ENCODE measurements at places on chromosomes 13 and 19.

- DNase-seq, result no peak
Observed at GRCh38 chr19:41297628-41298347, 12.2 kb upstream of the CCDC97 start.

DNA sequence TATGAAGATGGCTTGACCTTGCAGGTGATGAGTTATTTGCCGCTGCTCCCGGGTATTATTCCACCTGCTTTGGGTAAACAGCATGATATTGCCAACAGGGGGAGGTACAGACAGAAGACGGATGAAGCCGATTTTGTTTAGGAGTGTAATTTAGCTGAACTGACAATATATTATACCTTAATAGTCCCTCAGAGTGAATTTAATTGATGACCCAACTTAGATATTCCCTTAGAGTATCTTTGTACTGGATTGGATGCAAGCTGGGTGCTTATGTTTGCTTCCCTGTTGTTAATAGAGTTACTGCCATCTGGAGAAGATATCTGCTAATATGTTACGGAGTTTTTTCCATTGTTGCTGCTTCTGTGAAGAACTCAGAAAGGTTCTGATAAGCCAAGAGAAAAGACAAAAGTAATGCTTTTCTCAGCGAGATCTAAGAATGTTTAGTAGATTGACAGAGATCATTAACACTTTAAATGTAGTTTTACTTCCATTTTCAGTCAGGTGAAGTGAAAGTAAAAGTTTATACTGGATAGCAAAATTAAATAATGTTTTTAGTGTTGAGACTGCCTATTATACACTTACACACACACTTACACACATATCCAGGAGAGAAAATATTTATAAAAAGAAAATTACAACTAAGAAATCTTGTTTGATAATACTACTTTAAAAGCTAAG, 2220.8 kb upstream of the PCDH20 start:
- no peak for DNase-seq

GRCh38 chr13:104256701-104257100, 1190.5 kb upstream of the SLC10A2 start:
- no peak for DNase-seq

DNA sequence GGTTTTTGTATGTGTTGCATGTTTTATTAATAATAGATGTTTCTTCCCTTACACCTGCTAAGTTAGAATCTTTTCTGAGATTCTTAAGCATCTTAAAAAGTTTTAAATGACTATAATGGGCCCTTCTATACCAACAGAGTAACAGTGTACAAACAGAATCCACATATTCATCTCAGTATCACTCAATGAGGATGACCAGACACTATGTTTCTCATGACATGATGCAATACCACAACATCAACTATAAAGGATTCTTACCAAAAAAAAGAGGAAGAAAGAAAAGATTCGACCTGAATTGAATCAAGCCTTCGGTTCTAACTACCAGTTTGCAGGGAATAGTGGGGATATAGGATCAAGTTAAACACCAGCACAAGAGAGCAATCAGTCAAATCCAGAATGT, 56.5 kb downstream of the INTS6 start:
- peak; percentile 59 for DNase-seq

DNA sequence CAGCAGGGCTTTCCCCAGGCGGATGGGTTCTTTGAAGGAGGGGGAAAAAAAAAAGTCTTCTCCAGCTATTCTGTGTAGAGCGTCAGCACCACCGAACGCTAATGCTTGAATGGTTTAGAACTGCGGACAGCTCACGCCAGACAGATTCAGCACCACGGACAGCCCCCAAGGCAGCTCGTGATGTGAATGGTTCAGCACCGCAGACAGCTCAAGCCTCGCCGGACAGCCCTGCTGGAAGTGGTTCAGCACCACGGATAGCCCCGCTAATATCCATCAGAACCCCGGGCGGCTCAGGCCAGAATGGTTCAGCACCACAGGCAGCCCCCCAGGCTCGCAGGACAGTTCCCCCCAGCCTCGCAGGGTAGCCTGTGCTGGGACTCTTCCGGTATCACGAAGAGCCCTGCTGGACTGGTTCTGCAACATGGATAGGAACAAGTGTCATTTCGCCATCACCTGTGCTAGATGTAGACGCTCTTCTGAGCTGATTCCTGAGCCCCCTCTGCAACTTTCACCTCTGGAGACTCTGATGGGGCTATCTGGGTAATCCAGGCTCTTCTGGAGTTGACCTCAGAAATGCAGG, 4.9 kb upstream of the SMIM17 start:
- peak; percentile 27 for DNase-seq

Data from inflammatory macrophage treated with lipopolysaccharide for 1 hour (primary cell).